ENCODE measurements at places on chromosomes 1 and 21. TPM values are rescaled to one million over a fixed set of nuclear protein-coding genes. Genes with fewer than 3 reads are reported as not detected.

Gene CHIA
- not detected for total RNA-seq

Gene CD53
- total RNA-seq = not detected

Gene PTGS2
- 17.4 TPM for total RNA-seq

Gene EPHA8
- total RNA-seq = not detected

Gene FBXO42
- 18.9 TPM for total RNA-seq

Gene TLCD4
- total RNA-seq = 0.81 TPM

Gene SLC5A9
- total RNA-seq = not detected

Gene CFAP107
- not detected for total RNA-seq

Gene GJA5
- 9.4 TPM for total RNA-seq

Gene HMGCS2
- not detected for total RNA-seq

Gene XCL2
- not detected for total RNA-seq

Gene LRRC53
- not detected for total RNA-seq

Gene CD52
- not detected for total RNA-seq

Gene KRTAP19-3
- not detected for total RNA-seq

Gene KRTAP21-2
- not detected for total RNA-seq

Gene AKR7A3
- total RNA-seq = 1.1 TPM

Gene IL22RA1
- total RNA-seq = not detected

Gene ARHGEF16
- total RNA-seq = not detected

Gene ZMYND12
- total RNA-seq = 1.3 TPM

Gene KISS1
- total RNA-seq = not detected

Gene FCGR1A
- total RNA-seq = not detected

Gene IFI6
- 264 TPM for total RNA-seq

Gene ACOT11
- 6.8 TPM for total RNA-seq

Gene TTLL10
- not detected for total RNA-seq

Gene HRNR
- not detected for total RNA-seq

Gene GJA4
- total RNA-seq = not detected

Gene CA6
- not detected for total RNA-seq

Gene CSF3R
- total RNA-seq = 0.97 TPM

Gene NID1
- total RNA-seq = 148 TPM

Gene MPL
- not detected for total RNA-seq

Gene GBP4
- total RNA-seq = 0.97 TPM

Gene PATJ
- 11.1 TPM for total RNA-seq

Gene RGS13
- not detected for total RNA-seq

Gene CTSK
- 383 TPM for total RNA-seq

Gene CFHR4
- total RNA-seq = not detected

Gene CD1D
- not detected for total RNA-seq

Gene ADAMTS1
- total RNA-seq = 102 TPM

Gene ZBTB21
- total RNA-seq = 16.9 TPM

Gene TRIM67
- under 0.01 TPM for total RNA-seq

Gene ADGRL4
- total RNA-seq = 2.7 TPM

Gene PCP4L1
- total RNA-seq = not detected

Gene PRCC
- total RNA-seq = 30.4 TPM

Gene CFAP57
- 0.81 TPM for total RNA-seq

Data from hair follicle dermal papilla cell (primary cell).